ENCODE measurements at places on chromosomes 13 and 19.
A peak's percentile ranks its signal among the peaks of the same experiment; 100 is the strongest.

DNA sequence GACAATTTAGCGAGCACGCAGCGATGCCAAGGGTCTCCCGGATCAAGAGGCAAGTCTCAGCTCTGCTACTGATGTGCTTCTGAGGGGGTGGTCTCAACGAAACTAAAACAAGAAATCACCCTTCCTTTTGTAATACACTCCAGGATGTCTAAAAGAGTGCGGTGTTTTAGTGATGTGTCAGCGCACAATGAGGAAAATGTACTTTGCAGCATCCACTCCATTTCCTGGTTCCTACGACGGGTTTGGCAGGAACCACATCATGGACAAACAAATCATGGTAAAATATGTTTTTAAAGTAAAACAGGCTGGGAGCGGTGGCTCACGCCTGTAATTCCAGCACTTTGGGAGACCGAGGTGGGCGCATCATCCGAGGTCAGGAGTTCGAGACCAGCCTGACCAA lies 154.0 kb upstream of the TSC22D1 start:
- DNase-seq = no peak
- H3K4me1 ChIP-seq = peaks cover 11% of the 10 kb centered on the region
- no peak overlapping the region for H3K4me3 ChIP-seq
- H3K27ac ChIP-seq = no peak overlapping the region
- H3K36me3 ChIP-seq = no peaks in the 10 kb centered on the region

- DNase-seq = no peak
- no peak overlapping the region for H3K4me3 ChIP-seq
- no peak overlapping the region for H3K27ac ChIP-seq
- H3K4me1 ChIP-seq = no peaks in the 10 kb centered on the region
- H3K27me3 ChIP-seq = no peaks in the 10 kb centered on the region
Observed at GRCh38 chr13:46756977-46757376, 40.0 kb downstream of the ESD start.

DNA sequence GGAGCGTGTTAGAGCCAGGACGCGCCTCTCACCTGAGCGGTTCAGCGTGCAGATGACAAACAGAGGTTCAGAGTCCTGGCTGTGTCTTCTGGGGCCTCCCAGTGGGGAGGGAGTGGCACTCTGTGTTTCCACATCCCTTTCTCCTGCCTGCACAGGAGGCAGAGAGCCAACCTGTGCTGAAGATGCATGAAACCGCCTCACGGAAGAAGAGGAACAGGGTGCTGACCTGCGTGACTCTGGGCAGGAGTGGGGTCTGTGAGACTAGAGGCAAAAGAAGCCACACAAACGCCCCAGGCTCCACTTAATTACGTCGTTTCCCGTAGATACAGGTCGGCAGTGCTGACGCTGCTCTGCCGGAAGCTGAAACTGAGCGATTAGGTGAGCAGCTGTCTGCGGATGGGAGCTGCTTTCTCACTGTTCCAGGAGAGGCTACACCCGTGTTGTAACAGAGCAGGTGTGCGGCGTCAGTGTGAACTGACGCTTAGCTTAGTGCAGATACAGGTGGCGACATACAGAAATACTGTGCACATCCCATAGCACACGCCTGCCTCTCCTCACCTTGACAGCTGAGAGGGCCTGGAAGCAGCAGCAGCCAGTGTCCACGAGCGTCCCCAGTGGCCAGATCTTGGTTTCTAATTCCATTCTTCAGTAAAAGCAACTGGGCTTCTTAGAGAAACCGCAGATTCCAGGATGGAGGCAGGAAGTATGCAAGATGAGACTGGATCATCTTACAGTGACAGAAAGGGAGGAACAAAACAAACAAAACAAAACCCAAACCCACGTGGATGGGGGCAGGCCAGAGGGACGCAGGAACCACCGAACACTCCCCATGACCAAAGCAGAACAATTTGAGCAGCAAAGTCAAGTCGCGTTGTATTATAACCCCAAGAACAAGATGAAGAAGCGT lies 37.7 kb upstream of the MCF2L start:
- no peak overlapping the region for H3K27ac ChIP-seq
- peak overlapping the region; percentile 6 for H3K4me3 ChIP-seq
- H3K36me3 ChIP-seq = no peaks in the 10 kb centered on the region
- no peaks in the 10 kb centered on the region for H3K4me1 ChIP-seq
- no peak for DNase-seq
- no peaks in the 10 kb centered on the region for H3K27me3 ChIP-seq

DNA sequence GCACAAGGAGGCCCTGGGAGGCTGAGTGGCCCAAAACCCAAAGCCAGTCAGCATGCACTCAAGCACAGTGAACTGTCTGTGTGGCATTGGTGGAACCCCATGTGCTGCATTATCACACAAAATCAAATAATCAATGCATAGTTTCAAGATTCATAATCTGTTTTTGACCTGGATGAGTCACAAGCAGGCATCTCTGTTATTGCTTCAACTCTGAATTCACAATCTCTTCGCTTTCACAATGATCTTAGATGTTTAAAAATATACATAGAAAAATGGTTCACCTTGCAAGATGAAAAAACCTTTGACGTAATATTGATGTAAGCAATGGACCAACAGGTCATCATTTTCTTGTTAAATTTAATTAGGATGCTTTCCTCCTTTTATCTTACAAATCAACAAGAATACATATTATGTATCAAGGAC lies 455.4 kb downstream of the IRS2 start:
- DNase-seq = no peak
- H3K4me1 ChIP-seq = peaks cover 10% of the 10 kb centered on the region
- no peak overlapping the region for H3K4me3 ChIP-seq
- H3K27ac ChIP-seq = no peak overlapping the region
- H3K27me3 ChIP-seq = no peaks in the 10 kb centered on the region
- no peaks in the 10 kb centered on the region for H3K36me3 ChIP-seq

GRCh38 chr19:39524495-39524894 lies 8.2 kb downstream of the EID2B start:
- H3K27ac ChIP-seq = no peak overlapping the region
- H3K36me3 ChIP-seq = no peaks in the 10 kb centered on the region
- H3K4me1 ChIP-seq = no peaks in the 10 kb centered on the region
- H3K4me3 ChIP-seq = no peak overlapping the region

DNA sequence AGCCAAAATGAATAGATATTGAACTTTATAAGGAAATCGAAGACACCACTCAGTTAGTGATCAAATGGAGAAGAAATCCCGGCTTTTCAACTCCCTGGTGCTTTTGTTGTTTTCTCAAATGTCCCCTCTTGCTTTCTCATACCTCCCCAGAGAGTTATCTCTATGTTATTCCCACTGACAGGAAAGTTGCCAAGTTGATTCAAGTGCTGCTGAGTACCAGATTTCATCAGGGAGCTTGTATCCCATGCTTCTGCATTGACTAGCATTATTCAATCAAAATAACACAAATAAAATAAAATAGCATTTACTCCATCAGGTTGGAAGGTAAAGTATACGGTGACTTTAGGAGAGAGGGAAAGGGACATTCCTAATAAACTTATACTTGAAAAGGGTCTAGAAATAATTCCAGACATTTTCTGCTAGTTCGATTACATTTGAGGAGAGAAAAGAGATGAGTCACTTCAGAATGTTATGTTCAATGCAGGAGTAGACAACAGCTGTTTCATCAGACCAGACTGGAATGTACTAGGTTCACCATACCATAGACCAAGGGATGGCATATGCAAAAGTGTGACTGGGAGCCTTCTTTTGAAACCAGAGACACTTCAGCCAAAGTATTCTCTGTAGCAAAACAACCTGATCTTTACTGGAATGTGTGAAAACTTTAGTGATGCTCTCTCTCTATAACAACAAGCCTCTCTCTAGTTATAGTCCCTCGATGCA lies 397.8 kb downstream of the FGF14 start:
- no peaks in the 10 kb centered on the region for H3K4me1 ChIP-seq
- H3K27me3 ChIP-seq = no peaks in the 10 kb centered on the region
- no peak for DNase-seq
- H3K36me3 ChIP-seq = no peaks in the 10 kb centered on the region
- H3K4me3 ChIP-seq = no peak overlapping the region

- peaks cover 17% of the 10 kb centered on the region for H3K4me1 ChIP-seq
- H3K27ac ChIP-seq = peak overlapping the region; percentile 60
- H3K36me3 ChIP-seq = no peaks in the 10 kb centered on the region
- peak; percentile 73 for DNase-seq
- H3K27me3 ChIP-seq = no peaks in the 10 kb centered on the region
- H3K4me3 ChIP-seq = no peak overlapping the region
Observed at GRCh38 chr19:48554385-48555091, 2.6 kb downstream of the SULT2B1 start.

GRCh38 chr13:29319451-29319850 lies 276.0 kb downstream of the SLC7A1 start:
- H3K27ac ChIP-seq = no peak overlapping the region
- no peaks in the 10 kb centered on the region for H3K4me1 ChIP-seq
- no peaks in the 10 kb centered on the region for H3K27me3 ChIP-seq
- DNase-seq = no peak
- no peak overlapping the region for H3K4me3 ChIP-seq

DNA sequence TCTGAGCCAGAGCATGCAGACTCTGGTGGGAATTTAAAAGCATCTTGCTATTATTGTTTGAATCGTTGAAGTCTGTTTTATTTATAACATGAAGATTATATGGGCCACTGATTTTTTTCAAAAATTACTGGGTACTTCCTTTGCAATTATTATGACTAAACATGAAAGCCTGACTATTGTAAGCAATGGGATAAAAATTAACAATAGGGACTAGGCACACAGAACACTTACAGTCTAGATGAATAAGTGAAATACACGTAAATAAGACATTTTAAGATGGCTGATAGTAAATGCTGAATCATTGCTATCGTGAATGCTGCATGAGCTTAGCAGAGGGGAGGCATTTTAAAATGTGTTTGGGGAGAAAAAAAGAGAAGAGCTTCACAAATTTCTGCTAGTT lies 81.0 kb upstream of the MAB21L1 start:
- no peaks in the 10 kb centered on the region for H3K27me3 ChIP-seq
- H3K36me3 ChIP-seq = no peaks in the 10 kb centered on the region
- no peak overlapping the region for H3K4me3 ChIP-seq
- peaks cover 26% of the 10 kb centered on the region for H3K4me1 ChIP-seq

- no peak for DNase-seq
- H3K4me1 ChIP-seq = no peaks in the 10 kb centered on the region
- H3K4me3 ChIP-seq = no peak overlapping the region
Observed at GRCh38 chr13:81283062-81283461, 942.1 kb upstream of the SPRY2 start.

DNA sequence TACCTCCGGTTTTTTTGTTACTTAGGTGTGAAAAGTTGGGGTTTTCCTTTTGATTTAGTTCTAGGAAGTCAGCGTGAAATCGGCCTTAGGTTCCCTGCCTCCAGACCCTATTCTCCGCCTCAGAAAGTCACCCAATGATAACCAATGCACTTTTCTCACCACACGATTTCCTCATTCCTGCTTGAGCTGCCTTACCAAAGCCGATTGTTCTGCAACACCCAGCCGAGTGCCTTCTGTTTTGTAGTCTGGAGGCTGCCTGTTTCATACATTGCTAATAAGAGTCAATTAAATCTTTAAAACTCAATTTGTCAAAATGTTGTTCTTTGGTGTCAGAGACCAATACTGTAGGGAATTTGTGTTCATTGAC lies 39.7 kb downstream of the GJA3 start:
- DNase-seq = no peak
- H3K4me1 ChIP-seq = peaks cover 8% of the 10 kb centered on the region
- H3K27ac ChIP-seq = peak overlapping the region; percentile 65
- no peaks in the 10 kb centered on the region for H3K36me3 ChIP-seq

DNA sequence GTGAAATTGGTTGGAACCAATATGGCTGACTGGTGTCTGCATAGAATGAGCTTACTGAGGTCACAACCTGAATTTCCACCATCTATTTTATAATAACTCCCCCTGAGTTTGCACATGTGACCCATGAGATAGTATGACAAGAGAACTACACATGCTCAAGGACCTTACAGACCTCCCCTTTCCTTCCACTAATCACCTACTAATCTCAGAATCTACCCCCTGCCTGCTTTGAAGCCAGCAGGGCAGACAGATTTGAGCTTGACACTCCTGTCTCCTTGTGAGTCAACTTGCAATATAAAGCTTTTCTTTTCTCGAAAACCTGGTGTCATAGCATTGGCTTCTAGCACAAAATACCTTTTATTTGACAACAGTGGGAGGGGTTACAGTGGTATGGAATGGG lies 248.4 kb downstream of the RFC3 start:
- no peaks in the 10 kb centered on the region for H3K27me3 ChIP-seq
- peaks cover 9% of the 10 kb centered on the region for H3K4me1 ChIP-seq
- no peak overlapping the region for H3K4me3 ChIP-seq
- no peak overlapping the region for H3K27ac ChIP-seq
- H3K36me3 ChIP-seq = no peaks in the 10 kb centered on the region

DNA sequence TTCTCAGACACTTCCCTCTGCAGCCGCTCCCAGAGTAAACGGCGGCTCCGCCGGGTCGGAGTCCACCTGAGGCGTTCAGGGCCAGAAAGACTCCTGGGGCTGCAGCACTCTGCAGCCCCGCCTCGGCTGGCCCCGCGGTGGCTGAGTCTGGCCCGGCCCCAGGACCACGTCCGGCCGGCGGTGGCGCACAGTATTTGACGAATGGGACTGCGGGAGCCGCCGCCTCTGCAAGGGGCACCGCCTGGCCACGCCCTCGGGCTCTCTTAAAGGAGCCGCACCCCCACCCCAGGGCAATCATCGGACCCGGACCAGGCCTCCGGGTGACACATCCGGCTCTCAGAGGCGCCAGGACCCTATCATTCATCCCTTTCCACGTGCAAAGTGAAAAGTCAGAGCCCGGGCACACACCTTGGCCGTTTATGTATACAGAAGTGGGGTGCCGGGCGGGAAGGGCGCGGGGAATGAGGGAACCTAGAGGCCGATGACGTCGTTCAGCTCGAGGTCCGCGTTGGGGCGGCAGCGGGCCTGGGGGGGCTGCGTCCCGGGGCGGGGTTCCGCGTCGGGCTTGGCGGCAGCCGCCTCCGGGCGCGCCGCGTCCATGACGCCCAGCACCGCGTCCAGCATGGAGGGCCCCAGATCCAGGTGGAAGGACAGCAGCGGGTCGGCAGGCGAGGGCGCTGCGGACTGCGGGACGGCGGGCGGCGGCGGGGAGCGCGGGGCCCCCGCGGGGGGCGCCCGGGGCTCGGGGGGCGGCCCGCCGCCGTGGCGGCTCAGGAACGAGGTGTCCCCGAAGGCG lies 1.2 kb upstream of the LENG9 start:
- DNase-seq = peak; percentile 95
- H3K27me3 ChIP-seq = no peaks in the 10 kb centered on the region
- H3K36me3 ChIP-seq = peaks cover 18% of the 10 kb centered on the region

GRCh38 chr19:43799502-43800142 lies 2.6 kb downstream of the LYPD5 start:
- no peak overlapping the region for H3K4me3 ChIP-seq
- peak overlapping the region; percentile 19 for H3K27ac ChIP-seq
- no peak for DNase-seq
- peaks cover 8% of the 10 kb centered on the region for H3K4me1 ChIP-seq

Measured in RWPE2 (cell line).